ENCODE measurements at places on chromosomes 2 and 18.

DNA sequence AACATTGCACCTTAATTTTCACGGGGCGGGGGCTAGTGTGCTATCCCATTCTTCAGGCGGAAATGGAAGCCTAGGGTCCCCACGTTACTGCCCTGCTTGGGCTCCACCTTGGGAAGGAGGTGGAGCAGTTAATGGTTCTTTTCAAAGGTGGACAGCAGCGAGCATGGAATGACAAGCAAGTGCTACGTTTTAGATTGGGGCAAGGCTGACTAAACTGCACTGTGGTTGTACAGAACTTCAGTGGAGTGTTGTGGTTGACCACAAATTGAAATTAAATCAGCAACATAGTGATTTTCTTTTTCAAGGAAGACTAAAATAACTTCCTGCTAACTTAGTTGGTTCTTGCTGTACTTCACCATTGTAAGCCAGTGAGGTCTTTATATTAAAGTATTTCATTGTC is 47.0 kb downstream of the CHRNA1 start:
- no peak for DNase-seq

- DNase-seq: no peak
Measured at GRCh38 chr2:188235364-188235763, 56.3 kb upstream of the GULP1 start.

DNA sequence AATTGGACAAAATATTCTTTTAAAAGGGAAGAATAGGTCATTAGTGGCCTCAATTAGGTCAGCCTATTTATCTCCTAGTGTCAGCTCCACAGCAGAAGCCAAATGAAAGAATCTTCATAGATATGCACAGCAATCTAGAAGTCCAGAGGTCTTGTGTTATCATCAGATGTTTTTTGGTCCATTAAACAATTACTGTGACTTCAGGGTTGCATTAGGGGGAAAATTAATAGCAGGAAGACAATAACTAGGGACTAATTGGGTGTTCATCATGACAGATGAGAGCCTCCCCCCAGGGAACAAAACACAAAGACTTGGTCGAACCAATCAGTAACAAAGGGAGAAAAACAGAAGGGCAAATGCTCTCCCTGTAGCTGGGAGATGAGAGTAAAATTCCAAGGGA is 264.7 kb downstream of the PTH2R start:
- DNase-seq: no peak

DNA sequence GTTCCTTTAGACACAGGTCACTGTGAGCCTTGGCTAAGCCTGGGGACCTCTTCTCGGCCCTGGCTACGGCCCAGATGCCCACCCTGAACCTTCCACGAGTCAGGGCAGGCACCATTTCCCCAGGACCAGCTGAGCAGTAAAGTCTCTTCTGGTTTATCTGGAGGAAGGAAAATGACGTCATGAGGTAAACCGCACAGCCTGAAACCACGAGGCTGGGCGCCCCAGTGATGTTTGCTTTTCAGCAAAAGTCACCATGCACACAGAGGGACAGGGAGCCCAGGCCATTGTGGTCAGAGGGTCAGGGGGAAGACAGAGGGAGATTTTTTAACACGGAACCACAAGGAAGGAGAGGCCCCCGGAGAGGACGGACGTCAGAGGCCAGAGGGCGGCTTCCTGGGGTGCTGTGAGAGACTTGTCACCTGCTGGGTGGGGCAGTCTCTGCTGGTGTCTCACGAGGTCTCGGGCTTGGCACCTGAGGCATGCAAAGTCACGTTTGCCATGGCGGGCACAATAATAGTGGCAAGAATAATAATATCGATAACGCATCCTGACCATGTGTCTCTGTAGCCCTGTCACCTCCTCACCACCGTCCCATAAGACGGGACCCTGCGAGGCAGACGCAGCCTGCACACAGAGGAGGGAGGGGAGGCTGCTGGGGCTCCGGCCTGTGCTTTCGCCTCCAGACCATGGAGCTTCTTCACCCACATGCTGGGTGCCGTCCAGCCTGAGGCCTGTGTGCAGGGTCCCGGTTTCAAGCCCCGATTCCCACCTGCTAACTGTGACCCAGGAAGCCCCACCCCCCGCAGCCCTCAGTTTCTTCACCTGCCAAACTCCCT is 33.2 kb upstream of the FOSL2 start:
- DNase-seq: no peak

GRCh38 chr2:163779970-163780597 is 44.3 kb upstream of the FIGN start:
- no peak for DNase-seq

GRCh38 chr2:37625156-37625555 is 46.3 kb downstream of the CDC42EP3 start:
- no peak for DNase-seq

Measured in endodermal cell (in vitro differentiated cells).